Activated naive CD8-positive, alpha-beta T cell treated with anti-CD3 and anti-CD28 coated beads, Interleukin-2, amount 10 ng/mL, durations not matched to agents 7 days and 5 days (primary cell): ENCODE measurements at places on chromosomes 16 and 17. TPM values are rescaled to one million over a fixed set of nuclear protein-coding genes. Genes with fewer than 3 reads are reported as not detected.
A peak's percentile ranks its signal among the peaks of the same experiment; 100 is the strongest.

GRCh38 chr16:78890373-78890895, 710.1 kb downstream of the MAF start:
- DNase-seq, result no peak
- peaks cover 2% of the 10 kb centered on the region for H3K36me3 ChIP-seq
- H3K27ac ChIP-seq, result no peak overlapping the region
- no peaks in the 10 kb centered on the region for H3K27me3 ChIP-seq

DNA sequence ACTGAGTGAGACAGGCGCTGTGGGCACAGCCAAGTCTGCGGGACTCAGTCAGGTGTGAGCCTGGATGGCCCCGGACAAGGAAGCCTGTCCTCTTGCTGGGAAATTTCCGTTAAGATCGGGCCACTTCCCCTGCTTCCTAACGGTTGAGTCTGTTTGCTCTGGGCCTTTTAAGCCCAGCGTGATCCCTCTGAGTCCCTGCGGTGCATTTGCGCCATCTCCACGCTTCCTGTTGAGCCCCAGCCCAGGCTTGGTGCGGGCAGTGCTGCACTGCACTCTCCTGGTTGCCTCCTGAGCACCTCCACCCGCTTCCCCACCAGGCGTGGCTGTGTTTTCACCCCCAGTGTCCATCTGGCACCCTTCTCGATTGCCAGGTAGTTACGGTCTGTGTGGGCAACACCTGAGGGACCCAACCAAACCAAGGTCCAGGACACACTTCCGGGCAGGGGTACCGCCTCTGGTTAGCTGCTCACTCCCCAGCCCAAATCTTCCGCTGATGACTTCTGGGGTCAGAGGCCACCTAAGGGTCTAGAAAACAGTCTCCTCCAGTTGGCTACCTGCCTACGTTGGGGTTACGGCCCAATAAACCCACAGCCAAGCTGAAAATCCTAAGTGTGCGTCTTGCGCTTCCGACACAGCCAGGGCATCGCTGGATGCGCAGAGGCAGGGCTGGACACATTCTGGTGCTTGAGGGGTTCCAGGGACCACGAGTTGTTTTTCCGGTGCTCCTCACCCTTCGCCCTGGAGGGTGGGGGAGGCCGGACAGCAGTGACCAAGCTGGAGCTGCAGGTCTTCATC, 1.4 kb upstream of the SLC25A10 start:
- H3K27ac ChIP-seq, result peak overlapping the region; percentile 86
- H3K27me3 ChIP-seq, result no peaks in the 10 kb centered on the region
- peak; percentile 63 for DNase-seq

- H3K27ac ChIP-seq, result no peak overlapping the region
- peaks cover 13% of the 10 kb centered on the region for H3K27me3 ChIP-seq
- H3K4me3 ChIP-seq, result peak overlapping the region; percentile 41
- peaks cover 5% of the 10 kb centered on the region for H3K4me1 ChIP-seq
Observed at GRCh38 chr16:998211-998610, 16.6 kb downstream of the SOX8 start.

DNA sequence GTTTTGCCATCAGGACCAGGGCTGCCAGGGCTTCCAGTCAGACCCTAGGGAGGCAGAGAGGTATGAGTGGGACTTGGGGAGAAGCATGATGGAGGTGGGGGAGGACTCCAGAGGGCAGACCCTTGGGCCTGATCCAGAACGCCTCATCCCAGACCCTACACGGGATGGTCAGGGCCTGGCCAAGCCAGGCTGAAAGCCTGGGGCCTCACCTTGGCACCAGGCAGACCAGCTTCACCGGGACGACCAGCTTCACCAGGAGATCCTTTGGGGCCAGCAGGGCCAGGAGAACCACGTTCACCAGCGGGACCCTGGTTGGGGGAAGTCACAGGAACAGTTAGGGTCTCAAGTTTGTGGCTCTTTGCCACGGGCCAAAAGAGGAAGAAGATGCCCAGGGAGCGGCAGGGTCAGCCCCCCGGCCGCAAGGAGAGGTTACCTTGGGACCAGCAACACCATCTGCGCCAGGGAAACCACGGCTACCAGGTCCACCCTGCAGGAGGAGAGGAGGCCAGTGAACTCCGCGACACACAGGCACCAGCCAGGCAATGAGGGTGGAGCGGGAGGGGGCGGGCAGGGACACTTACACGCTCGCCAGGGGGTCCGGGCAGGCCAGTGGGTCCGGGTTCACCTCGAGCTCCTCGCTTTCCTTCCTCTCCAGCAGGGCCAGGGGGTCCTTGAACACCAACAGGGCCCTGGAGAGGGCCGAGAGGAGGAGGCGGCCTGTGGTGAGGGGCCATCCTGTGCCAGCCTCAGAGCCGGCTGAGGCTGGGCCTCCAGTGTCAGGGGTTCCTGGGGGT, 7.1 kb downstream of the COL1A1 start:
- DNase-seq, result no peak
- H3K4me3 ChIP-seq, result no peak overlapping the region
- no peak overlapping the region for H3K27ac ChIP-seq
- no peaks in the 10 kb centered on the region for H3K36me3 ChIP-seq
- peaks cover 13% of the 10 kb centered on the region for H3K27me3 ChIP-seq

DNA sequence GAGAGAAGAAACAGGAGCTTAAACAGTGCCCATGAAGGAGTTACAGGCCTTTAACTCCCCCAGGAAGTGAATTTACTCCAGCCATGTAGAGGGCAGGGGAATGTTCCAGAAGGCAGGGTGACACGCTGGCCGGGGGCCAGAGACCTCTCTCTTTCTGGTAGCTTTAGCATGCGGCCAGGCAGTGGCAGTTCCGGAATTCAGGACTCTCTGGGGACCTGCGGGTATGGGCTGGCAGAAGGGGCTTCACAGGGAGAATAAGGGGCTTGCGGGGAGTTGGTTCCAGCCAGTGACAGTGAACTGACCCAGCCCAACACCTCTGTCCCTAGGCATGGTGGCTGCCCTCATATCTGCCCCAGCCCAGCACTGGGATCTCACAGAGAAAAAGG, 40.0 kb downstream of the MYH3 start:
- no peaks in the 10 kb centered on the region for H3K36me3 ChIP-seq
- H3K4me1 ChIP-seq, result peaks cover 1% of the 10 kb centered on the region
- H3K4me3 ChIP-seq, result no peak overlapping the region
- DNase-seq, result no peak

GRCh38 chr16:14629612-14629918, 495 bp downstream of the PARN start:
- H3K4me1 ChIP-seq, result peaks cover 35% of the 10 kb centered on the region
- H3K4me3 ChIP-seq, result peak overlapping the region; percentile 97
- H3K27me3 ChIP-seq, result no peaks in the 10 kb centered on the region
- H3K27ac ChIP-seq, result peak overlapping the region; percentile 99
- no peak for DNase-seq

GRCh38 chr17:80311216-80311827, 50.7 kb downstream of the RNF213 start:
- H3K27ac ChIP-seq, result no peak overlapping the region
- no peaks in the 10 kb centered on the region for H3K27me3 ChIP-seq
- peak; percentile 17 for DNase-seq
- peaks cover 67% of the 10 kb centered on the region for H3K36me3 ChIP-seq
- H3K4me3 ChIP-seq, result no peak overlapping the region
- H3K4me1 ChIP-seq, result peaks cover 11% of the 10 kb centered on the region

DNA sequence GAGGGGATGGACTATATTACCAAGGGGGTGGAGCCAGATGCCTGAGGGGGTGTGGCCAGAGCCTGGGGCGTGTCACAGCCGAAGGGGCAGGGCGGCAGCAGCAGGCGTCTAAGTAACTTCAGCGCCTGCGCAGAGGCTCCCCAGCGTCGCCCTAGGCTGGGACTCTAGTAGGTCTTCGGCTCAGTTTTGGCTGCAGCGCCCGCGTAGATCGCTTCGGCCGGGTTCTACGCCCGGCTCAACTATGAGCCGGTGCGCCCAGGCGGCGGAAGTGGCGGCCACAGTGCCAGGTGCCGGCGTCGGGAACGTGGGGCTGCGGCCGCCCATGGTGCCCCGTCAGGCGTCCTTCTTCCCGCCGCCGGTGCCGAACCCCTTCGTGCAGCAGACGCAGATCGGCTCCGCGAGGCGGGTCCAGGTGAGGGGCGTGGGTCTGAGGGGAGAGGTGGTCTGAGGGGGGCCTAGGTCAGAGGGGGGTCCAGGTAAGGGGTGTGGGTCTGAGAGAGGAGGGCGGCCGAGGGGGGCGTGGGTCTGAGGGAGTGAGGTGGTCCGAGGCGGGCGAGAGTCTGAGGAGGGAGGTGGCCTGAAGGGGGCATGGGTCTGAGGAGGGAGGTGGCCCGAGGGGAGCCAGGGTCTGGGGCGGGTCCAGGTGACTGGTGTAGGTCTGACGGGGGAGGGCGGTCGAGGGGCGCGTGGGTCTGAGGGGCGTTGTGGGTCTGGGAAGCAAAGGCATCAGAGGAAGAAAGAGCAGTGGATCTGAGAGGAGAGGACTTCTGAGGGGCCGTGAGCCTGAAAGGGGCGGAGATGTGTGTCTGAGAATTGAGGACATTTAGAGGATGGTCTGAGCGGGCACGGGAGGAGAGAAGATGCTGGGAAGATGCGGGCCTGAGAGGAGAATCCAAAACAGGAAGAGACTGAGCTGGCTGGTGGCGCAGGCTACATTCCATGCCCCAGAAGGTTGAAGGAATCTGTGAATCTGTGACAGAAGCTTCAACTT, at the start of gene LPCAT2:
Gene LPCAT2 (plus strand): TSS at position 132 of the 991 bp plus-strand sequence. CDS start 110 bp downstream, at position 242.
- peaks cover 28% of the 10 kb centered on the region for H3K27me3 ChIP-seq
- no peak within 1 kb of the TSS for H3K27ac ChIP-seq
- peak within 1 kb of the TSS; percentile 57 for H3K4me3 ChIP-seq
- peaks cover 7% of the 10 kb centered on the region for H3K4me1 ChIP-seq

KRTAP9-4 gene
- not detected for total RNA-seq

KRT31 gene
- total RNA-seq, result not detected

LRRC75A gene
- 5.5 TPM for total RNA-seq

CACNG5 gene
- total RNA-seq, result not detected
